ENCODE measurements at places on chromosomes 7 and 10. TPM values are rescaled to one million over a fixed set of nuclear protein-coding genes. Genes with fewer than 3 reads are reported as not detected.

- no peak for DNase-seq
These were observed 657 bp downstream of the ECHDC3 start for GRCh38 chr10:11742779-11743298.

GRCh38 chr10:64109926-64110495 lies 588.8 kb downstream of the REEP3 start:
- no peak for DNase-seq

- DNase-seq = no peak
These were observed 299.8 kb downstream of the HGF start for GRCh38 chr7:81469869-81470723.

- no peak for DNase-seq
These were observed 43.7 kb downstream of the OSBPL3 start for GRCh38 chr7:24936121-24936824.

- DNase-seq = no peak
These were observed 56.3 kb downstream of the PDGFA start for GRCh38 chr7:463362-463781.

GRCh38 chr10:119867317-119867716 lies 5.3 kb downstream of the MCMBP start:
- DNase-seq = no peak

DNA sequence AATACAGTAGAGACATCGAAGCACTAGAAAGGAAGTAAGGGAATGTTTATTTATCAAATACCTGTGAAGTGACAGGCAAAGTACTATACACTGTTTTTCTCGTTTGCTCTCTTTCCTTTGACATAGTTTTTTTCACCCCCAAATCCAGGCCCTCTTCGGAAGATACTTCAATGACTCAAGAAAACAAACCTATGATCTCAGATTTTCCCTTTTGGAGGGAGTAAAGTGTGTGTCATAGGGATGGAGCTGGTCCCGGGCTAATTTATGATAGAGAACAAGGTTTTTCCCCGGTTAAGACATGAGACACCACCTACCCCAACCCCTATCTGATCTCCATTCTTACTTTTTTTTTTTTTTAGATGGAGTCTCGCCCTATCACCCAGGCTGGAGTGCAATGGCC lies 61.7 kb downstream of the MAP3K8 start:
- DNase-seq = no peak

- no peak for DNase-seq
These were observed 103.0 kb downstream of the JAZF1 start for GRCh38 chr7:28077616-28078015.

GRCh38 chr10:49647554-49647953 lies 31.9 kb upstream of the C10orf53 start:
- no peak for DNase-seq

- no peak for DNase-seq
These were observed 63.6 kb downstream of the ZRANB1 start for GRCh38 chr10:125005312-125006187.

DNA sequence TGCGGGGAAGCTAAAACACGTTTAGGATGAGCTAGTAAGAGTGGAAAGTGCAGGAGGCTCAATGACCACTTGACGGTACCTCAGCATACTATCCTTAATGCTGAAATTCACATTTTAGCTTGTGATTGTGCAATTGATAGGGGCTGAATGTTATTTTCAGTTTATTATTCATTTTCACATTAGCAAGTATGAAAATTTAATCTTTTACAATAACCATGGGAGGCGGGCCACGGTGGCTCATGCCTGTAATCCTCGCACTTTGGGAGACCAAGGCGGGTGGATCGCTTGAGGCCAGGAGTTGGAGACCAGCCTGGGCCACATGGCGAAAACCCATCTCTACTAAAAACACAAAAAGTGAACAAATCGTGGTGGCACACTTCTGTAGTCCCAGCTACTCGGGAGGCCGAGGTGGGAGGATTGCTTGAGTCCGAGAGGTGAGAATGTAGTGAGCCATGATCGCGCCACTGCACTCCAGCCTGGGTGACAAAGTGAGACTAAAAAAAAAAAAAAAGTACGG lies 22.0 kb upstream of the ANLN start:
- no peak for DNase-seq

DNA sequence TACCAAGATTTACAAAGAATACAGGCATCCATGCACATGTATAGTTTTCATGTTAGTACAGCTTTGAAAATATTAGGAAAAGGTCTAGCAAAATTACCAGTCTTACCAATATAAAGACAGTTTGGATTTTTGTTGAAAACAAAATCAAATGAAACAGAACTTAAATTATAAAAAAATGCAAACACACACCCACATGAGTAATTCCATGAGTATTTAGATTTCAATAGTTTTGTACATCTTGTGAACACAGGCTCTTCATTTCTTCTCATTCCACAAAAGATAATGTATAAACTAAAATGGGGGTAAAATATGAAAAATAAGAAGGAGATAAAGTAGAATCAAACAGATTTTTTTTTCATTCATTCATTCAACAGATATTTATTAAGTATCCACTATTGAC lies 682.2 kb upstream of the ANKRD30A start:
- no peak for DNase-seq

- DNase-seq = no peak
These were observed 164.0 kb downstream of the NPSR1 start for GRCh38 chr7:34821932-34822558.

The SCIN gene
- total RNA-seq = not detected

The SLC26A3 gene
- not detected for total RNA-seq

The PLXNA4 gene
- 11.7 TPM for total RNA-seq

The BHLHA15 gene
- total RNA-seq = not detected

The SLC18A3 gene
- total RNA-seq = not detected

All from T-helper 17 cell (primary cell).